ENCODE measurements at places on chromosomes 13 and 19.
A peak's percentile ranks its signal among the peaks of the same experiment; 100 is the strongest.

DNA sequence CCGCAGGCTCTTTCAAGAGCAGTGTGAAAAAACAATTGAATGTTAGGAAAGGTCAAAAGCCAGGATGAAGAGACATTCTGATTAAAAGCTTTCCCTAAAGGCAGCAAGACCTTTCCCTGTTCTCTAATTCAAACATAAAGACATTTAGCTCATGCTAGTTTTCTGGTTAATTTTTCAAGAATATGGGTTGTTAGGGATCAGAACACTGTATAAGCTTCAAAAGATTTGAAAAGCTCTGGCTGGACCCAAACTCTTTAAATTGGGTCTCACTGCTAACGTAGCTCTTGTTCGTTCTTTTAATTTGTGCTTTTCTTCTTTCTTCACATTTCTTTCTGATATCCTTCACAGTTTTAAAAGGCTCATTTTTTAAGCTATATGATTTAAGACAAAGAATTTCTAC is 877.0 kb downstream of the EFNB2 start:
- DNase-seq = no peak

DNA sequence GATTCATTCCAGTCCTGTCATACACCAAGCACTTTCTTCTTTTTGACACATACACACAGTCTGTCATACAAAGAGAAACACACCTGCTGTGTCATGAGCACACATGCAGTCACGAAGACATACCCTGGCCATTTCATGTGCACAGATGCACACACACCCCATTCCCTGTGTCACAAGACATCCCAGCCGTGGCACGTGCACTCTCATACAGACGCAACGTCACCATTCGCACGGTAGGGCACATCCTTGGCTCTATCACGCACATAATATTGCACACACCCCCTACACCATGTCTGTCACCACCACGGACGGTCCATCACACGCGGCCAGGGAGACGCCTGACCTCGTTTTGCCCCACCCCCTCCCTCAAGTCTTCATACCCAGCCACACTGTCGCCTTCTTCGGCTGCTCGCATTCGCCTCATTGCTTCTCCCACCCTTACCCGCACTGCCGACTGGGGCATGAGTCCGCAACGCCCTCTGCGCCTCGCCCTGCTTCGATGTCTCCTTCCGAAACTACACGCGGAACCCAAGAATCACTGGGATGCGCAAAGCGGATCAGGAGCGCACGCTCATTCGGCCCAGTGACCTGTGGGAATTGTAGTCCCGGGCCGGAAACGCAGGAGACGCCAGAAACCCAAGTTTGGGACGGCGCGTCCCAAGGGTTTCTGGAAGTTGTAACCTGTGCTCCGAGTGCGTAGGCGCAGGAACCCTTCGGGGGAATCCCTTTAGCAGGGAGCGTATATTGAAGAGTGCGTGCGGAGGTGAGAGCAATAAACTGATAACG is 6.8 kb upstream of the ZNF283 start:
- DNase-seq = no peak

DNA sequence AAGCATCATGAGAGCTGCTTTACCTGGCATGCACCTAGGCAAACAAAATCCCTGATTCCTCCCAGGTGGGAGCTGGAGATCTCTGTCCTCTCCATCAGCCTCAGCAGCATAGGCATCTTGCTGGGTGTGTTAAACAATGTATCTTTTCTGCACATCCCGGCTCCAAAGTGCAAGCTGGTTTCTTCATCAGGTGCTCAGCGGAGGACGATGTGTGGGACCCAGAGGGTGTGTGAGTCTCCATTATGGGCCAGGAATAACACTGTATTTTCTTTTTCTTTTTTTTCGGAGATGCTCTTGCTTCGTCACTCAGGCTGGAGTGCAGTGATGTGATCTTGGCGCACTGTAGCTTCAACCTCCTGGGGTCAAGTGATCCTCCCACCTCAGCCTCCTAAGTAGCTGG is 9.9 kb downstream of the CNFN start:
- DNase-seq = no peak

DNA sequence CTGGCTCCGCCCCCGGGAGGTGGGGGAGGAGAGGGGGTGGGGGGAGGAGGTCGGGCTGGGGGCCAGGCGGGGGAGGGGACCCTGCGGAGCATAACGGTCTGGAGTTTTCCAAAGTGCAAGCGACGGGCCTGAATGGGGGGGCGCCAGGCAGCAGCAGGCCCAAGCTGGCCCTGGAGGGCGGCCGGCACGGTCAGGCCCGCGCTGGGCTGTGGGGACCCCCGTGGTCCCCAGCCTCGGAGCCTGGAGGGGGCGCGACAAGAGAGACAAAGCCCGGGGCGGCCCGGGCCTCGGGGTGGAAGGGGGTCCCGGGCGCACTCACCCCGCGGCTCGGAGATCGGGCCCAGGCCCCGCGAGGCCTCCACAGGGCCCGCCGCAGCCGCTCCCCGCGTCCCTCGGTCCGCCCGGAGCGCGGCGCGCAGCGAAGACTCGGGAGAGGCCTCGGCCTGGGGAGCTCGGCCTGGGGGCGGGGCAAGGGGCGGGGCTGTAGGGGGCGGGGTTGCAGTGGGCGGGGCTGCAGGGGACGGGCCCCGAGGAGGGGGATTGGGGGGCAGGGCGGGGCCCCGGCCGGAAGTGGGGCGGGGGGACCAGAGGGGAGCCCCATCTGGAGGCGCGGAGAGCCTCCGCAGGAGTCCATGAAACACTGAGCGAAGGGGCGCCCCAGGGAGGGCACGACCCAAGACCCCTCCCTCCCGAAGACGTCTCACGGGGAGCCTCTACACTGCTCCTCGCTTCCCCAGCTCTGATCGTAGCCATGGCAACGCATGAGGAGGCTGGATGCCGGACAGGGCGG is 47.6 kb downstream of the PTPRS start:
- peak; percentile 67 for DNase-seq

GRCh38 chr13:113837560-113838355 is 26.1 kb downstream of the GAS6 start:
- no peak for DNase-seq

DNA sequence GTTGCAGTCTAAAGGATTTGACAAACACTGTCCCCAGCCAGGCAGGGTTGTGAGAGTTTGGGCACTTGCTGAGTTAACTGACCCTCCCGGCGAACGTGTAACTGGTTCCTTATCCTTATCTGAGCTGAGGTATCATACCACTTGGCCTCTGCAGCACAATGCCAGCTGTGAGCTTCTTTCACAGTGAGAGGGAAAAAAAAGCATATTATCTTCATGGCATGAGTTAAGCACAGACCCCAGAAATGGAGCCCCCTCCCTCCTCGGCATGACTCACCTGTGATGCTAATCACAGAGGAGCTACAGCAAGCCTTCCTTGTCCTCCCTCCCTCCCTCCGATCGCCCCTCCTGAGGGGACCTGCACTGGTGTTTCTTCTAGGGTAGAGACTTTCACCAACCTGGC is 60.5 kb downstream of the EFNB2 start:
- no peak for DNase-seq

- DNase-seq = peak; percentile 28
Observed at GRCh38 chr19:2962018-2962670, 15.2 kb upstream of the TLE6 start.

- no peak for DNase-seq
Observed at GRCh38 chr13:99033814-99034213, 56.0 kb upstream of the DOCK9 start.

- no peak for DNase-seq
Observed at GRCh38 chr19:5801796-5802619, 2.9 kb upstream of the NRTN start.

DNA sequence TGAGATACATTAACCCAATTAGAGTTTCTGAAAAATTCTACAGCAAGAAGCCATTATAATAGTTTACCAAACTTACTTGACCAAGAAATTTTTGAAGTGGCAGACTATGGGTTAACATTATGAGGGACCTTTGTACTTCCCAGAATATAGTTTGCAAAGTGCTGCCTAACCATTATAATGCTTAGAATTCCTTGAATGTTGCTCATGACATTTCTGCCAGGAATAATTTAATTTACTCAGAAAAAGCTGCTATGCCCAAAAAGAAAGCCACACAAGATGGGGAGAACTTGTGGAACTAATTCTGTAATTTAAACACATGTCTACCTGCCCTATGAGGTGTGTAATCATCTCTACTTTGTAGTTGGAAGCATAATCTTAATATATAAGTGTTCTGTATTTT is 58.1 kb upstream of the MYCBP2 start:
- no peak for DNase-seq

GRCh38 chr19:7489609-7490044 is 792 bp upstream of the PEX11G start:
- no peak for DNase-seq

DNA sequence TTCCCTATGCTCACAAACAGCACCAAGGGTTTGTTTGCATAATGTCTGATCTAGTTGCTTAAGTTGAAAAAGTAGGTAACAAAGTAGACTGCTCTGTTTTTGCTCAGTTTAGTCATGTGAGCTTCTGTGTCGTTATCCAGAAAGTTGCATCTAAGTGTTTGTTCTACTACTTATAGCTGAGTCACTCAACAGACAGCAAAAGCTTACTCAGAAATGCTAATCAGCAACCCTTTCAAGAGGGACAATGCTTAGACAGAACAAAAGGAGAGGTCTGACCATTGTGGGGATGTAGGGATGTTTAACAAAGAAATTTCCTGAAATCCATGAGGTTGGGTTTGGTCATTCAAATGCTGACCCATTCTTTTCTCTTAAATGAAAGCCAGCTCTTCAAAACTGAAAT is 106.4 kb downstream of the ATP8A2 start:
- DNase-seq = no peak

DNA sequence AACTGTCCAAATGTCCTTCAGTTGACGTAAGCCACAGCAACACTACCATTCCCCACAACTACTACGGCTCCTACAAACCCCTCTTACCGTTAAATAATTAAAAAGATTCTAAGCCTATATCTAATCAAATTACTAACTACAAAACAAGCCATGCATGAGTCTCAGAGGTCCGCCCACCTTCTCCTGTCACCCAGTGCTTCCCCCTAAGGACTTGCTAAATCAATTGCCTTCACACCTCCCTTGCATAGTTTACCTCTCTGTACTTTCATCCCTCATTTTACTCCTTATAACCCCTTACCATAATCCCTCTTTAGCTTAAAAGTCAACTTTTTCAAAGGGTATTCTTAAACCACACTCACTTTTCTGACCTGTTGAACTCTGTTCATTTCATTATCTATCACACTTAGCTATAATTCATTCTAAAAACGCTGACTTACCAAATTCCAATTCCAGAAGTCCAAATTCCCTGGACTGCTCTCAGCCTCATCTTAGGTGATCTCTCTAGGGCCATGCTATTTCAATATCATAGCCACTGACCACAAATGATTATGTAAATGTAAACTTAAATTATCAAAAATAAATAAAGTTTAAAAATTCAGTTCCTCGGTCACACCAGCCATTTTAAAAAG is 187.8 kb downstream of the DIAPH3 start:
- no peak for DNase-seq

DNA sequence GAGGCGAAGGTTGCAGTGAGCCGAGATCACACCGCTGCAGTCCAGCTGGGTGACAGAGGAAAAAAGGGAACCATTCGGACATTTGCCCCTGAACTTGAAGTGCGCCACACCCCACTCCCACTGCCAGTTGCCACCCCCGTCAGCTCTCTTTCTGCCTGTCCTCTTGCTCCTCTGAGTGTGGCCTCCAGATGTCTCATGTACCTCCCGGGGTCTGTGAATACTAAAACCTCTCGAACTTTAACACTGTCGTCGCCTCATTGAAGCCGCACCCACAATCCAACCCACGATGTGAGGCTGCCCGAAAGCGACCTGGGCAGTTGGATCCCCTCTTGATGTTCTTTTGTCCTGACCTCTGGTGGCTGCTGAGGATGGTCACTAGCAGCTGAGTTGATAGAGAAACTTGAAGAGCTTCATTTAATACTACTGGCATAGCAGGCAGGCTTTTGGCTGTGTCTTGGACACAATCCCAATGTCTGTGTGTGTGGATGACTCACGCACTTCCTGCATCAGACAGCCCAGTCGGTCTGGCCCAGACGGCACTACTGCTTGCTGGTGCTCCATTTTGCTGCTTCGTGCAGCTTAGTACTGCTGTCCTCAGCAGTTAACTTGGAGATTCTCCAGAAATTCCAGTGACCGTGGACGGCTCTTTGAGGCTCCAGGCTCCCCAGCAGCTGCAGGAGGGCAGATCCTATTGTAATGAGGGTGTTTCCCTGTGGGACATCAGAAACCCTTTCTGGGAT is 4.2 kb downstream of the FPR3 start:
- no peak for DNase-seq

GRCh38 chr19:38190793-38191192 is 33.2 kb downstream of the DPF1 start:
- DNase-seq = no peak

DNA sequence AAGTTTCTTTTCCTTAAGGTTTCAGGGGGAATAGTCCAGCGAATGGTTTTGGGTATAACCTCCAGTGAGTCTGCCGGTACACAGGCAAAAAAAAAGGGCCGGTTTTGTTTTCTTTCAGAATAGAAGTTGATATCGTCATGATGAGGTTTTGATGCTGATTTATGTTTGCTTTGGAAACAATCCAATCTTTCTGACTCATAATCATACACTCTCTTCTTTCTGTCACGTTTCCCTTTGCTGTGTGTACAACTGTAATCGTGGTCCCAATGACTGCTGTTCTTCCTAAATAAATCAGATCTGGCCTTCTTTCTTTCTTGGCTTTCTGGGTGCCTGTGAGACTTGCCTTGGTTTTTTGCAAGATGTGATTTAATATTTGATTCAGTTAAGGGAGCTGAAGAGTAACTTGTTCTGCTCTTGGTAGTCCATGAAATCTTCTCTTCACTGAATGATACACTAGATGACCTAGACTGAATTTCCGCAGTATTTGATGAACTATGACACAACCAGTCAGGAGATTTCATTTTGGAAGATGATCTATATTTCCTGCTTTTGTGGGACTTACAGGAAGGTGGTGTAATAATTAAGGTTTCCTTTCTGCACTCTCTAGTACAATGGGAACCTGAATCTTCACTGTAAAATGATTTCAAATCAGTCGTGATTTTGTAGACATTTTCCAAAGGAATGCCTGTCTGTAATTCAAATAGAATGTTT is 34.9 kb upstream of the METTL21C start:
- DNase-seq = no peak

- DNase-seq = no peak
Observed at GRCh38 chr13:40194224-40194806, 472.1 kb downstream of the FOXO1 start.

GRCh38 chr13:76523740-76524340 is 362.4 kb downstream of the KCTD12 start:
- no peak for DNase-seq

- peak; percentile 16 for DNase-seq
Observed at GRCh38 chr19:49224879-49225278, 67.3 kb downstream of the TRPM4 start.

DNA sequence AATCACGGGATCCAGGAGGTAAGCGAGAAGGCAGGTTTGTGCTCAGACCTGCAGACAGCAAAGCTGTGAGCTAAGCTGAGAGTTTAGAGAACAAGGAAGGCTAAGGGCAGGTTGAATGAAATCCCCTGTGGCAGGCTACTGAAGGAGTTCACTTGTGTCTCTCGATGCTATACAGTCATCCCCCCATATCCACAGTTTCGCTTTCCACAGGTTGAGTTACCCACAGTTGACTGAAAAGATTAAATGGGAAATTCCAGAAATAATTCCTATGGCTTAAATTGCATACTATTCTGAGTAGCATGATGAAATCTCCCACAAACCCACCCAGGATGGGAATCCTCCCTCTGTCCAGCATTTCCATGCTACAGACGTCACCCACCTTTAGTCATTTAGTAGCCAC is 49.6 kb downstream of the ABCC4 start:
- no peak for DNase-seq

Data from T-cell (primary cell).